Fibroblast of upper back skin (primary cell): ENCODE measurements at places on chromosomes 16 and 17.
A peak's percentile ranks its signal among the peaks of the same experiment; 100 is the strongest.

DNA sequence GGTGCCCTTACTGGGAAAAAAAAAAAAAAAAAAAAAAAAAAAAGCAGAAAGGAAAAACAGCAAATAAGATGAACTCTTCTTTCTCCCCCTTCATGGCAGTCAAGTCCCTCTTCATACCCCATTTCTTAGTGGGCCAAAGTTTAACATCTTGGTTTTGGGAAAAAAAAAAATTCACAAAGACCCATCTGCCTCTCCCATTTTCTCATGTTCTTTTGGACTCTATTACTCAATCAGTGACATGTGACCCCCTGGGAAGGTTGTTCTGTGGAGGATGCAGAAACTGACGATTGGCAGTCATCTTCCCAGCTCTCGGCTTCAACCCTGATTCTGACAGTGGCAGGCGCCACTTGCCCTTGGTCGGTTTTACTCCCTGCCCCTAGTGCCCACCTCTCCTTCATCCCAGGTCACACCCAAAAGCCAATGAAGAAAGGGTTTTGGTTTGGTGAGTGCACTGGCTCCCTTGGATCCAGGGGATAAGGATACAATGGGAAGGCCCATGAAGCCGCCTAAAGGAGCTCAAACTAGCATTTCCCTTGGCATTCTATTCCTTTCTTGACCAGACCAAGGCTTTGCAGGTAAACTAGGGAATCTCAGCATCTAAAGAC, 60.7 kb upstream of the TBX2 start:
- no peak for DNase-seq

GRCh38 chr17:17076066-17076465, 33.8 kb downstream of the MPRIP start:
- DNase-seq: no peak

DNA sequence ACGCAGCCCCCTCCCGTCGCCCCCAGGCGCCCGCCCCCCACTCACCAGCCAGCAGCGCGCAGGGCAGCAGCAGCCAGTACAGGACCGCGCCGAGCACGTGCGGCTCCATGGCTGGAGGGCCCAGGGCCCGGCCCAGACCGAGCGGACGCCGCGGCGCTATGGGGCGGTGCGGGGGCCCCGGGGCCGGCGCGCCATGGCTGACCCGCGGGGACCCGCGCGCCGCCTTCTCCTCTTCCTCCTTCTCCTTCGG, 239 bp downstream of the PIEZO1 start:
- DNase-seq: no peak

- DNase-seq: no peak
Measured at GRCh38 chr16:86899151-86899550, 320.8 kb downstream of the FOXL1 start.

- DNase-seq: no peak
Measured at GRCh38 chr17:37054894-37055293, 106.1 kb downstream of the AATF start.

DNA sequence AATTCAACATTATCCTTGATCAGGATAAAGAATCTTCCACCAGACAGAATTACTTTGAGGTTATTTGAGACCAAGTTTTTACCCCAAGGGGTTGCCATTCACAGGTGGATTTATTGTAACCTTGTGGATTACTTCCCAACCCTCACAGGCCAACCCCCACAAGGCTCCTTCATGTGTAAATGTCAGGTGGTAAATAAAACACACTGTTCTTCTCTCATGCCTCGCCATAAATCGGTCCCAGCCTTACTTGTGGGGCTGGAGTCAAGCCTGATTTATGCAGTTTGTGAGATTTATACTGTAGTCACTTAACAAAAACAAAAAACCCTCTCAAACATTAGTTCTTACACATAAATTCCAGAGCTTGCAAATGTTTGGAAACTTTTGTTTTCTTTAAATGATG, 98.6 kb upstream of the IRX3 start:
- no peak for DNase-seq

- no peak for DNase-seq
Measured at GRCh38 chr16:122361-122760, 16.1 kb downstream of the NPRL3 start.

- no peak for DNase-seq
Measured at GRCh38 chr17:65279456-65279855, 142.3 kb downstream of the RGS9 start.

DNA sequence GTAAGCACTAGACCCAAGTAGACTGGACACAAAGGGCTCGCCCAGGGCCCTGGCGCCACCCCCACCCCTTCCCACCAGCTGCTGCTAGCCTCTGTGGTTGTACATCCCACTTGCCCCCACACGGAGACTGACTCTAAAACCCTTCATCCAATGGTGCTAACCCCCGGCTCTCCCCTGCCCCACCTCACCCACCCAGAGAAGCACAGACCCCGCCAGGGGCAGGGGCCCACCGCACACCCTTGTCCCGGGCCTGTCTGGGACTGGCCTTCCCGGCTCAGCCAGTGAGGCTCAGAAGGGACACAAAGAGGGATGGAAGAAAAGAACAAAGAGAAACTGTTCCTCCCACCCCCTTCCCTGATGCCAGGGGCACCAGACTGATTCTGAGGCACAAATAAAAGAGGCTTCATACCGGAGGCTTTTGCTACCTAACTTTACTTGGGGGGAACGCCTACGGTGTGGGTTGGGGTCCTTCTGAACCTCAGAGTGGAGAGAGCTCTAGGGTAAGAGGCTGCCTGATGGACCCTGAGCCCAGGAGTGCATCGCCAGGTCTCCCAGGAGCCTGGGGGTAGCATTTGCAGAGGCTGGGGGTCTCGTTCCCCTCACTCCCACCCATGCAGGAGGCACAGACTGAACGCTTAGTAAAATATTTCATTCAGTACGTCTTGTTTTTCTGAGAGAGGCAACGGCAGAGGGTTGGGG, 8.2 kb downstream of the CORO6 start:
- no peak for DNase-seq

DNA sequence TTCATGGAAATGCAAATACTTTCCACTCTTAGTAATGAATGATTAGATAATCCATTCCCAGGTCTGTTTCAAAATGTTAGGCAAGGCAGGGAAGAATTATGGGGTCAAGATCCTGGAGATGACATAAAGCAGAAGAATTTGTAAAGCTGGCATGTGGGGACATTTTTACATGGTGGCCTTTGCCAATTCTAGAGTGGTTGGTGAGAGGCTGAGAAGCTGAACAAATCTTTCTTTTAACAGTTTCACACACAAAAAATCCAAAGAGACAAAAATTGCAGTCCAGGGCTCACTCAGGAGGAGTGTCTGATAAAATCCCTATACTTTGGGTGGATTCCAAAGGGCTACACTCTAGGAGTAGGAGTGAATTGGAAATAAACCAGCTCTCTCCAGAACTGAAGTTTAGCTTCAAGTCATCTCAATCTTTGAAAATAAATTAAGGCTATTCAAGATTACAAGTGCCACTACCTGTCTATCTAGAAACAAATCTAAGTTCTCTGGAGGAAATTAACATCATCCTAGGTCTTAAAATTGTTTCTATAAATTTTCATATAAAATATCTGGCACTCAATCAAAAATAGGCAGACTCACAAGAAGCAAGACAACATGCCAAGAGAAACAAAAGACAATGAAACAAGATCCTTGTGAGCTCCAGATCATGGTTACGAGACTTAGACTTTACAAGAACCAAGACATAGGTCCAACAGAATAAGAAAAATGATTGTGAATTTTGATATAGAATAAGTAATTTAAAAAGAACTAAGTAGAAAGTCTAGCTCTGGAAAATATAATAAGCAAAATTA, 113.0 kb upstream of the AXIN2 start:
- no peak for DNase-seq

DNA sequence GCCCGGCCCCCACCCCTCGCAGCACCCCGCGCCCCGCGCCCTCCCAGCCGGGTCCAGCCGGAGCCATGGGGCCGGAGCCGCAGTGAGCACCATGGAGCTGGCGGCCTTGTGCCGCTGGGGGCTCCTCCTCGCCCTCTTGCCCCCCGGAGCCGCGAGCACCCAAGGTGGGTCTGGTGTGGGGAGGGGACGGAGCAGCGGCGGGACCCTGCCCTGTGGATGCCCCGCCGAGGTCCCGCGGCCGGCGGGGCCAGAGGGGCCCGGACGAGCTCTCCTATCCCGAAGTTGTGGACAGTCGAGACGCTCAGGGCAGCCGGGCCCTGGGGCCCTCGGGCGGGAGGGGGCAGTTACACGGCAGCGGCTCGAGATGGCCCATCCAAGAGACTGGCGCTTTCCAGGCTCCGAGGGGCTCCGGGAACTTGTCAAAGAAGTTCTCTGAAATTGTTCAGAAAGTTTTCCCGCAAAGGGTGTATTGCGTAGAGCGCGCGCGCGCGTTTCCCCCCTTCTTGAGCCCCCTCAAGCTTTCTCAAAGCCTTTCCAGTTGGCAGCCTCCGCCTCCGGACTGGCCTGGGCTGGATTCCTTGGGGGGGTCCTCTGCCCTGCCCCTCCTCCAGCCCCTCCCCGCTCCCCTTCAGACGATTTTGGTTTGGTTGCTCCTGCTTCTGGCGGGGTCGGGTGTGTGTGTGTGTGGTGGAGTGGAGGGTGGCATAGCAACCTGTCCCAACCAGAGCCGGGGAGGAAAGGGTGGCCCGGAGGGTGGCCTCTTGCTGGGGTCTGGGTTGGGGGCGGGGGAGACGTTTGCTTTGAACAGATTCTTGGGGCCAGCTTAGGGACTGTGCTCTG, 504 bp downstream of the ERBB2 start:
- DNase-seq: peak; percentile 8

DNA sequence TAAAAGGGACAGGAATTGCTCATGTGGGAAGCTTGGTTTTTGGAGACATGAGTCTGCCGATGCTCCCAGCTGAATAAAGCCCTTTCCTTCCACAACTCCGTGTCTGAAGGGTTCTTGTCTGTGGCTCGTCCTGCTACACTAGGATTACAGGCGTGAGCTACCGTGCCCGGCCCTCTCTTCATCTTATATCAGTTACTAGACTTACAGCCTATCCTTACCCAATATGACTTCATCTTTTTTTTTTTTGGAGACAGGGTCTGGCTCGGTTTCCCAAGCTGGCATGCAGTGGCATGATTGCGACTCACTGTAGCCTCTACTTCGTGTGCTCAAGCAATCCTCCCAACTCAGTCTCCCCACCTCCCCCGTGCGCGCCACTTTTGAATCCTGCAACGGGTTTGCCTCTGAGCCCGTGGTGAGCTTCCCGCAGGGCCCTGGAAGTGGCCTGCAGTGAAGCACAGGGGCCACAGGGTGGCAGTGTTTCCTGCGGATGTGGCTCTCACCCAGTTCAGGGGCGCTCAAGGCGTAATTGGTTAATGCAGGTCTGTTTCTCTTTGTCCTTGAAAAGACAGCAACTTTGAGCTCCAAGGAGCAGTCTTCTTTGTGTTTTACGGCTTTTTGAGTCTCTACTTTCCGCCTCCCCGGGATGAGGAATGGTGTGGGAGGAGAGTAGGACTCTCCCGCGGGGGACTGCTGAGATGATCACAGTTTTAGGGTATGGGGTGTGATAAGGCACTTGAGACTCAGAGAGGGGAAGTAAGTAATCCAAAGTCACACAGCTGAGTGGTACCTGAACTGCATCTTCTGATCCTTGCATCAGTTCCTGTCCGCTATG, 22.7 kb upstream of the GPRC5B start:
- DNase-seq: peak; percentile 72

DNA sequence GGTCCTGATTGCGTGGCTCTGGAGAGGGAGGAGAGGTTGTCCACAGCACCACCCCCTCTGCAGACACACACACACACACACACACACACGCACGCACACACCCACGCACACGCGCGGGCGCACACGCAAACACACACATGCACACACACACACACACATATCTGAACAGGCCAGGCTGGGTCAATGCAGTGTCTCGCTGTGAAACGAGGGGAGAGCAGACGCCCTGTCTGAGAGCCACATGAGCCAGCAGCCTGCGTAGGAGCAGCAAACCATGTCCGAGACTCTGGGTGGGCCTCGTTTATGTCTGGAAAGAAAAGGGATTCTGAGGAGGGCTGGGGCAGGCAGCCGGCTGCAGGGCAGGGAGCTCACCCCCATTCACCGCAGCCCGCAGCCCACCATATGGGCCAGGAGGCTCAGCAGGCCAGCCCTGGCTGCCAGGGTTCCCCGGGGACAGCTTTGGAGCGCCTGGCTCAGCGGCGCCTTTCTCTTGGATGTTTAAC, 93.3 kb upstream of the TNRC6C start:
- peak; percentile 13 for DNase-seq

GRCh38 chr17:72126575-72127486, 6.0 kb downstream of the SOX9 start:
- peak; percentile 76 for DNase-seq

- no peak for DNase-seq
Measured at GRCh38 chr16:66673691-66674090, 22.9 kb downstream of the CMTM4 start.

DNA sequence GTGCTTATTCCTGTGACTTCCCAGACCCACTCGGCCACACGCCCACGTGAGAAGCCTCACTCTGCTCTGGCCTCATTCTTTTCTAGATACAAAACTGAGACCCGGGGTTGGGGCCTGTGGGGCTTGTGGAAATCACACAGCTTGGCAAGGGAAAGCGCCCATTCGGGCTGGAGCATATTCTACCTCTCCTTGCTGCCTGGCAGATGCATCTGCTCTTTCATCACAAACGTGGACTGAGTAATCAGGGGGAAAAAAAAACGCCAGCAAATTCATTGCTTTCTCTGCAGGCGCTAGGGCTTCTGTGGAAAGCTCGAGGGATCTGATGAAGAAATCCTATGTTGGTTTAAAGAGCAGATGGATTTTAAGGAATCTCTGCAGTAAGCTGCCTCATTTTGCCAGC, 44.4 kb downstream of the DNAH9 start:
- no peak for DNase-seq

- DNase-seq: no peak
Measured at GRCh38 chr17:34763728-34764665, 184.6 kb downstream of the TMEM132E start.

DNA sequence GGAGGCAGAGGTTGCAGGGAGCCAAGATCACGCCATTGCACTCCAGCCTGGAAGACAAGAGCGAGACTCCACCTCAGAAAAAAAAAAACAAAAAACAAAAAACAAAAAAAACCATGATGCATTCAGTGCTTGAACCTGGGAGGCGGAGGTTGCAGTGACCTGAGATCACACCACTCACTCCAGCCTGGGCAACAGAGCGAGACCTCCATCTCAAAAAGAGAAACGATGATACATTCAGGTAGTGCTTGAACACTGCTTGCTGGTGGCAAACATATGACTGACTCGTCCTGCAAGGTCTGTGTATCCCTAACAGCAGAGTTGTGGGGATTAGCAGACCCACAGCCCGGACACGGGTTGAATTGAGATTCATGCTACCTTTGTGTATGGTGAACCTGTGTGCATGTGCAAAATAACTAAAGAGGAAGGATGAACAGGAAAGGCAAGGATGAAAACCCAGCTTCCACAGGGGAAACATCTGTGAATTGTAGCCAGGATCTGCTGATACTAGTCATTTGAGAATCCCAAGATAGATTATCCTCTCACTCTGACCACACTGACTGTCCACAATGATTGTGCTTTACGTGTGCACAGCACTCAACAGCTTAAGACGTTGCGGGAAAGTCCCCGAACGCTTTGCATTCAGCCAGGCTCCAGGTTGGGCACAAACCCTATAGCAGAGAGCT, 52.4 kb upstream of the MRPS23 start:
- DNase-seq: no peak

DNA sequence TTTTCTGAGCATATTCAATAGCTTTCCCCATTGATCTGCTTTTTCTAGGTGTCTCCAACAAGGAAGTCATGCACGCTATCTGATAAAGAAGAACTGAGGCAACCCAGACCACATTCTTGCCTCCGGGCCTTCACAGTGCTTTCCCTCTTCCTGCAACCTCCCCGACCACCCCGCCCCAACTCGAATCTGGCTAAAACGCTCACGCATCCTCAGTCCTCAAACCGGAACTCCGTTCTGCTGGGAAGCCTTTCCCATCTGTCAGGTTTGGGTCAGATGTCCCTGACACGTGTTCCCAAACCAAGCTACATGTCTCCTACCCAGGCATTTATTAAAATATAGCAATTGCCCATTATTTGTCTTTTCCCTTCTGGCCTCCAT, 112.7 kb downstream of the VPS53 start:
- DNase-seq: no peak
